Mucosa of descending colon (tissue), 3 donors: ENCODE measurements at places on chromosomes 7 and 10. TPM values are rescaled to one million over a fixed set of nuclear protein-coding genes. Genes with fewer than 3 reads are reported as not detected.

GRCh38 chr7:16891874-16892643 lies 10.3 kb upstream of the AGR3 start:
- no peak for DNase-seq

The SKIDA1 gene
- total RNA-seq = 2.4 TPM

DNA sequence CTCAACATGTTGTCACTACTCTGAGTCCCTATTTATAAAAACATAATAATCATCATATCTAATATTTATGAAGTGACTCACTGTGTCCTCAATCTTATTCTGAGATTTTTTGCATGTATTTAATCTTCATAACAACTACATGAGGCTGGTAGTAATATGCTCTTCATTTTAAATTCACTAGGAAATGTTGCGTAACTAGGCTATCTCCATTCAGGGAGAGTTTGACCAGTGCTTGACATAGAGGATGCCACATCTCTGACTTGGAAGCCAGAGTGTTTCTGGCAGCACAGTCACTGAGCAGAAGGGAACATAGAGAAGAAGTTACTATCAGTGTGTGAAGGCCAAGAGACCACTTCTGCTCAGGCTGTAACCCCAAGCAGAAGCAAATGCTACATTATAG lies 88.9 kb downstream of the FAM13C start:
- DNase-seq = no peak

DNA sequence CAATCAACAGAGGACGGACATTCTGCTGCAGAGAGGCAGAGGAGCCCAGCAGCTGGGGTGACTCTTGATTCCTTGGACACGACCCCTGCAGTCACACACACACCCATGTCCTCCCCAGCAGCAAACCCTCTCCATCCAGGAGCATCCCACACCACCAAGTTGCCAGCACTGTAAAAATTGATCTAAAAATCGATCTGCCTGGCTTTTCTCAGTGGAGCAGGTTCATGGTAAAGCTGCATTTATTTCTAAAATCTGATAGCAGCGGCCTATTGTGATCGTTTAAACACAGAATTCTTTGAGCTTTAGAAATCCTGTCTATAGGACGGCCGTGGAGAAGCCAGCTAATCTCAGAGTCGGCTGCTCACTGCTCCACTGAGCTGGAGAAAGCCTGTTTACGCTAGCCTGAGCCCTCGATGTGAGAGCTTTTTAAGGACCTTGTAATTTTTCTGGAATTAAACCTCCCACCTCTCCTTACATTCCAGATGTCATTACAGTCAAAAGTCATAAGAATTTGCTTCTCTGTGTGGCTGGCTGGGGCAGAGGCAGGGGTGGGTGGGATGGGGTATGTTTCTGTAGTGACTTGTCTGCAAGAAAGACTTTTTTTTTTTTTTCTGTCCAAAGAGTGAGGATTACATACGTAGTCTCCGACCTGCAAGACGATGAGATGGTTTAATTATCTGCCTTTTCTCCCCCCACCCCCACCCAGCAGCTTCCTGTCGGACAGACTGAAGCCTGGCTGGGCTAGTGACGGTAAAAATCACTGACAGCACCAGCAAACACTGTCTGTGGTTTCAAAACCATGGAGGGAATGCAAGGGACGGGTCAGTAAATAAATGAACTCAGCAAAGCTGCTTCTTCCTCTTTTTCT lies 31.6 kb downstream of the TRIM8 start:
- no peak for DNase-seq

The WDR86 gene
- 1.2 TPM for total RNA-seq

DNA sequence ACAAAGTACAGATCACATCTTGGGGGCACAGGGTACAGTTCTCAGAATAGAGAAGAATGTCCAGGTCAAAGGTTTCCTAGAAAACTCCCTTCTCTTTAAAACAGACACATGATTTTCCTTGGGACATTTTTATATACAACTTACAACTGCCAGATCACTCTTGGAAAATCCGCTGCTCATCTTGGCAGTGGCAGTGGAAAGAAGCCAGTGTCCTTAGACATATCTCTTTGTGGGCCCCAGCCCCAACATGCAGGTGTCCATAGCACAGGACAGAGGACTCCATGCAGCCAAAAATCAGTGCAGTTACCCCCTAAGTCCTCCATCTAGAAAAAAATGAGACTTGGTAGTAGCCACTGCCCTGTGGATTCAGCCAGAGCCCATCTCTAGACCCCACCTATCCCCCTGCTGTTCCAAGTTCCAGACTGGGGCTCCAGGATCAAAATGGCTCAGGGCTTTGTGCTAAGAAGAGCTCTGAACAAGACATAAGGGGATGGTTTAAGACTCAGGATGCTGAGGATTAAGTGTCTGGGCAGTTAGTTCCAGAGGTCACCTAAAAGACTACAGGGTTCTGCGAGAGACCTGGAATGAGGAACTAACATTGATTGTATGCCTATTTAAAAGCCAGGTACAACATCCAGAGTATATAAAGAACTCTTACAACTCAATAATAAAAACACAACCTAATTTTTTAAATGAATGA lies 34.4 kb downstream of the HIPK2 start:
- DNase-seq = no peak

DNA sequence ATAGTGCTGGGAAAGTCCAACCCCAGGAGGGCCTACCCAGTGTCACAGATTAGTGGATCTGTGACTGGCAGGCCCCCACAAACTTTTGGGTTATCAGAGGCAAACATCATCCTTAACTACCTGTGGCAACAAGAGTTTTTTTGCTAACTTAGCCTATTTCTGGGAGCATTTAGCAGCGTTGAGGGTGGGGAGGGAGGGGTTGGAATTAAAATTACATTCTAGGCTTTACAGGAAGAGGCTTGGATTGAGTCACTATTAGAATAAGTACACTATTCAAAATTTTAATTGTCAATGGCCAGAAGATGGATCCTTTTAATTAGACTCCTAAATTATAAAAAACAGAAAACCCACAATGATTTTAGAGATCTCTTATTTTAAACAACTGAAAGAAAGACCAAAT lies 267.9 kb upstream of the NPSR1 start:
- DNase-seq = no peak

DNA sequence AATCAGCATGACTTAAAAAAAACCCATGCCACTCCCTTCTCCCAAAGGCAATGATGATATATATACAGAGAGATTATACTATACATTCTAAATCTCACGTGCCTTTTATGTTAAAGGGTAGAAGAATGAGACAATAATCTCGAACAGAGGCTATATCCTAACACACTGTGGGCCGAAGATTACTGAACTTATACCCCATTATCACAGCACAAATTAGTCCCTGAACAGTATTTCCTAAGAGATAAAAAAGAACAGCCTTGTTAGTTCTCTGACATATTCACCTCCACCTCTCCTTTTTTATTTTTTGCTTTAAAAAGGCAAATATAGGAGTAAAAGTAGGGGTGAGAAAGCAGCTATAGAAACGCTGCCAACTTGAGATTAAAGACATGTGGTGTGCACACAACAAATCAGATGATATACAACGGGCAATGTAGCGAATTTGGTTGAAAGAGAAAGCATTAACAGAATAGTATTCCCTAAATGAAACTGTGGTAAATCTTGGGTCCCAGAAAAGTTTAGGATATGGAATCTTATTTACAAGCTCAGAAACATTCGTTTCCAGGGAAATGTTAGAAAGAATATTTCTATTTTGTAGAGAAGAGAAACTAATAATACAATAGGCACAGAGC lies 69.5 kb downstream of the JMJD1C start:
- no peak for DNase-seq

- no peak for DNase-seq
These were observed 58.1 kb downstream of the PODXL start for GRCh38 chr7:131498237-131498885.

The TNPO3 gene
- total RNA-seq = 38.7 TPM

GRCh38 chr7:30057741-30058140 lies 29.5 kb downstream of the PLEKHA8 start:
- DNase-seq = no peak

DNA sequence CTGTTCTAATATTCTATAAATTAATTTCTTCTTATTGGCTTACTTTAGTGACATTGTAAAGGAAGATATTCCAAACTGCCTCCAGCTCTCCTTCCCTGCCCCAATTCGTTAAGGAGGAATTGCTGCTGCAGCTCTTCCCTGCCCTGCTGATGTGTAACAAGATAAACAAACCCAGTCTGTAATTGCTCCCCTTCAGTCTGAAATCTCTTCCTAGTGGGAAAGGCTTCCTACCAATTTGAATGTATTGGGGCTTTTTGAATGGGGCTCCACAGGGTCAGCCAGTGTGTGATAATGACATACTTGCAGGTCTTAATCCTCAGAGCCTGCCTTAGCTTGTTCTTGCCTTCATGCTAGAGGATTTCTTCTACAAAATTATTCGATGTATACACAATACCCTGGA lies 849.9 kb upstream of the GHITM start:
- DNase-seq = no peak

The TRDMT1 gene
- total RNA-seq = 7.4 TPM

DNA sequence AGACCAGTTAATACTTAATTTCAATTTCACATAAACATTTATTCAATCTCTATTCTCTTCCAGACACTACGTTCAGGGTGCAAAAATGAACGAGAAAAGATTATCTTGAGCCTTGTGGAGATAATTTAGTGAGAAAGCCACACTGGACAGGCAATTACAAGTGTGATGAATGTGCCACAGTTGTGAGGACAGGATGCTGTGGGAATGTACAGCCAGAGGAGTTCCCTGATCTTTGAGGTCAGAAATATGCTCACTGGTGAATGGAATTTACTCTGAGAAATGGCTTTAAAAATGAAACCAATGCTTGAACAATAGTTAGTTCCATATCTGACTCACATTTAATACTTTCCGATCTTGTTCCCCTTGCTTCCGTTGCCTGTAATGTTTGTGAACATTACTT lies 864.8 kb downstream of the GATA3 start:
- no peak for DNase-seq

DNA sequence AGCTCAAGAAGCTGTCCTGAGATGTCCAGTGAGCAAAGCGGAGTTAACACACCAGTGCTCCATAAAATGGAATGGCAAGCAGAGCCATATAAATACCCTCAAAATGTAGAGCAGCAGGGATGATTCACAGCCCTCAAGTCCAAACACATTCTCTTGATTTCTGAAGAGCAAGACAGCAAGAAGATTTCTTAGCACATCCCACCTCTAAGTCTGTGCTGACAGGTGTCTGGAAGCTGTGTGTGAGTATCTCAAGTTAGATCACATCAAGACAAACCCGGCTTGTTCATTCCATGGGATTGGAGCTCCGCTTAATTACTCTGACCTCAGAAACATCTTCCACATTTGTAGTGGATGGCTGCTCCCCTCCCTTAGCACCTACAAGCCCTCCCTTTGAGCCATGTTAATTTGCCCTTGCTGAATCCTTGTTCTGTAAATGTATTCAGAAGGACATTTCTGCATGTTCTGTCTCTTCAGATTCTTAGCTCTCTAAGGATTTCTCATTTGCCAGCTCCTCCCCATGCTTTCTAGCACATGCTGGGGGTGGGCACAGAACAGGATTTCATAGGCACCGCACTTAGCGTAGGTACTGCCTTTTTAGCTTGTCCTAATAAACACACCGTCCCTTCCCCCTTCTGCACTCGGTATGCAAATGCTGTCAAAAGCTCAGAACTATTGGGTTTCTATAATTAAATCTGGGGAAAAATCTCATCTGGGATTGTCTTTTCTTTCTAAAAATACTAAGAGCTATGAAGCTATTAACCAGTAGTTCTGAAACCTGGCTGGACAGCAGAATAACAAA lies 112.7 kb downstream of the CPXM2 start:
- DNase-seq = no peak

GRCh38 chr10:79328737-79329504 lies 18.3 kb upstream of the PPIF start:
- peak; percentile 37 for DNase-seq

The DLX6 gene
- total RNA-seq = not detected

GRCh38 chr10:16646181-16647059 lies 124.7 kb upstream of the C1QL3 start:
- DNase-seq = no peak

- peak; percentile 9 for DNase-seq
These were observed 253.1 kb upstream of the RHOBTB1 start for GRCh38 chr10:61197057-61197456.

- no peak for DNase-seq
These were observed 29.4 kb upstream of the TNRC18 start for GRCh38 chr7:5452937-5453540.

The WDFY4 gene
- total RNA-seq = 3.3 TPM

DNA sequence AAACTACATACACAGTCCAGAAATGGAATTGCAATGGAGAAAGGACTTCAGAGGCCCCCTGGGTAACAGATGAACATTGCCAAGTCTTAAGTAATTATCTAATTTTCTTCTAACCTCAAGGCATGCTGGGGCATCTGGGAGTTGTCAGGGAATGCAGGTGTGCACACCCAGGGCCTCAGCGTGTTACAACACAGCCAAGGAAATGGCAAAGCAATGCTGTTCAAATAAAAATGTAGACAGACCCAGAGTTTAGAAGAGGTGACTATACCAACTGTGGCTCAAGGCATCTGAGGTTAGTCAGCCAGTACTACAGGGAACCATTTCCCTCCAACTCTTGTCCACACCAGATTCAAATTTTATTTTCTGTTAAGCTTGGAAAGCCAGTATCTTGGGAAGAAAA lies 73.6 kb downstream of the CCDC3 start:
- no peak for DNase-seq

- peak; percentile 8 for DNase-seq
These were observed 11.0 kb downstream of the SUN1 start for GRCh38 chr7:843230-843629.

The ZNF736 gene
- 11.7 TPM for total RNA-seq

The POU6F2 gene
- not detected for total RNA-seq

The AASS gene
- 4.1 TPM for total RNA-seq

DNA sequence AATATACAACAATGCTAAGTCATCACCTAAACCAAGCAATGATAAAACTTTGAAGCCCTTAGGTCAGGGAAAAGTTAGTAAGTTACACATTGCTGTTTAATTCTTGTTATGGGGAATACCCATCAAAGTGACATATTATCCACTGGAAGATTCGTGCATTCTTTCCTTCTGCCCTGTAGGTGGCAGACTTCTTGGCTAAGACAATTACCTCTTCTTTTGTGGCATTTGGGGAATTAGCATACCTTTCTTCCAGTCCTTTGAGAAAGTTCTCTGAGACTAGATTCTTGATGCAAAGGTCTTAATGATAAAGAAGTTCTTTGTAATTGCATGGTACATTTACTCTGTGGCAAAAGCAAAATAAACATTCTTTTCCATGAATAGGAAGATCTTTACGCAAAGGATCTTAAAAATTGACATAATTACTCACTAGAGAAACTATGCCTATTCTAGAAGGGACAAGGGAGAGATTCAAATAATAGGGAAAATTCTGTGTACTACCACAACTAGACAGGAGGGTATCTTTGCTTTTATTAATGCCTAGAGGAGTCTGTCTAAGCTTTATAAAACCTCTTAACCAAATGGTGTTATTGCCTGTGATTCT lies 395.9 kb downstream of the GRM8 start:
- DNase-seq = no peak
